Astrocyte (in vitro differentiated cells and primary cell): ENCODE measurements at places on chromosomes 16 and 17. TPM values are rescaled to one million over a fixed set of nuclear protein-coding genes. Genes with fewer than 3 reads are reported as not detected.

- peak; percentile 31 for DNase-seq
Observed at GRCh38 chr17:61401389-61402072, 1.9 kb downstream of the TBX2 start.

DNA sequence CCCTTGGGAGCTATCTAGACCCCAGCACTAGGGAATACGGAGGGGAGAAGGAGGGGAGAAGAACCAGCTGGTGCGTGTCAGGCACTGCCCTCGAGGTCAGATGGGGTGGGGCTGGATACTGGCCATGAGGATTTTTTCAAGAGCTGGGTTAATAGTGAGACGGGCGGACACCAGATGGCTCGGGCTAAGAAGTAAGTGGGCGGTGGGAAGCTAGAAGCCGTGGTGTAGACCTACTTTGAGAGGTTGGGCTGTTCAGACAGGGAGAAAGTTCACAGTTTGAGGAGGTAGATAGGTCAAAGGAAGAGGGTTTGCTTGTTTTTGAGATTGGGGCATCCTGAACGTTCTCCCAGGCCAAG lies 303.8 kb downstream of the SEC14L1 start:
- DNase-seq: peak; percentile 41

- no peak for DNase-seq
Observed at GRCh38 chr16:15640966-15641365, 2.0 kb downstream of the MARF1 start.

The ERAL1 gene
- 38.2 and 38.4 TPM in 2 replicates for total RNA-seq

DNA sequence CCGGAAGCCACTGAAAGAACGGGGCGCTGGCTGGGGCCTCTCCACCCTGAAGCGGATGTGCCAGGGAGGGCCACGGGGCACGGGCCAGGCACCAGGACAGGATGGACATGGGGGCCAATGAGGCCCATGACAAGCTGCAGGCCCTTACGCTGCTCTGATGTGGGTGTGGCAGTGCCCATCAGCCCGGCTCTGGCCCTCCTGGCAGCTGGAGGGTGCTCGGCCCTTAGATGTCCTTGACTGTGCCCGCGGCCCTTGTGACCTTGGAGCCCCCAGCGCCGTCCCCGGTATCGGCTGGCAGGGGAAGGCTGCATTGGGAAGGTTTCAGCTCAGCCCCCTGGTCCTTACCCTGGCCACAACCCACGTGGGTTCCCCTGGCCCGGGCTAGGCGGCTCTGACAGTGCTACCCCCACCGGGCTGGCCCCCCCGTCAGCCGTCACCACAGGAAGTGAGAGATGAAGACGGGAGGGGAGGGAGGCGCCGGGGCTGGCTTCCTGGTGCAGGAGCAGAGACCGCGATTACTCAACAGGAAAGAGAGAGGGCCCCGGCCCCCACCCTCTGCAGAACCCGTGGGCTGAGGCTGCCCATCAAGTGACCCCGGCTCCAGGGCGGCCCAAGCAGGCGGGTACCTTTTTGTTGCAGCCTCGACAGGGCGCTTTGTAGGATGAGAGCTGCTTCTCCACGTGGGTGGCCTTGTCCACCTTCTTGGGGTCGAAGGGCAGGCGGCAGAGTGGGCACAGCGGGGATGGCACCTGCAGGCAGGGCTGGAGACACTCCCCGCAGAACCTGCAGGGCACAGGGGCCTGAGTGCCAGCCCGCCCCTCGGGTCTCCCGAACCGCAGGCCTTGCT lies 5.3 kb downstream of the RNF166 start:
- DNase-seq: peak; percentile 84

- DNase-seq: no peak
Observed at GRCh38 chr16:69424935-69425784, 741 bp downstream of the CYB5B start.

DNA sequence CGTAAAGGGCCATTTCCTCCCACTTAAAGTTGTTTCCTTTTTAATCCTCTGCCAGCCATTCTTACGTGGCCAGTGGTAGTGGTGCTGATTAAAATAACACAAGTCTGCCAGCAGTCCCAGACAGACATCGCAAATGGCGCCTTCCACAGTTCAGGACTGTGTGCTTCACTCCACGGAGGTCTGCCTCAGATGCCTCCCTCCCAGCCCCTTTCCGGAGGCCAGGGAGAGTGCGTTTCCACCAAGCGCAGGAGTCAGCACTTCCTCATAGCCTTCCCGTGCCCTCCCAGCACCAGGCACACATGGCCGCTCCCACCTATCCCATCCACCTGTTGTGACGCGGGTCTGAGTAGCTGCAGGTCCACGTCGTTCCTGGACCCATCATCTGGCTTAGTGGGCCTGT lies 205.6 kb downstream of the RPTOR start:
- no peak for DNase-seq

The DHRS7C gene
- total RNA-seq: not detected in 2 replicates

DNA sequence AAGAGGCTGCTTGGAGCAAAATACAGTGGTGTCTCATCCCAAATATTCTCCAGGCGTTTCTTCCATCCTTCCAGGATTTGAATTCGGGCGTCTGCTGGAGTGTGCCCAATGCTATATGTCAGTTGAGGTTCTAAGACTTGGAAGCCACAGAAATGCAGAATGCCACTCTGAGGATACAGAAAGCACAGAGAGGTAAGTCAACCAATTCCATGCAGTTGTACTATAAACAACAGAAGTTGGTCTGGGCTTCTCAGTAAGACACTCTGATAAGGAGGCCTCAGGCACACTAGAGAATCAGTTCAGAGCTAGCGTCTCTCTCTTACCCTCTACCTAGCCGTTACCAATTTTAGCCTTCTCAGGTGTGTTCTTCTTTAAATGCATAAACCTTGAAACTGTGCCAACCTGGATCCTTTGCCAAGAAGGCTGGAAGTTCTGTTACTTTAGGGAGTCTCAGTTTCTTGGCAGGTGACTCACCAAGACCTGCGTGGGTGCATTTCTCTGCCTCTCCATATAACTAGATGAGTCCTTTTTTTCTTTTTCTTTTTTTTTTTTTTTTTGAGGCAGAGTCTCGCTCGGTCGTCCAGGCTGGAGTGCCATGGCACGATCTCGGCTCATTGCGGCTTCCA lies 15.1 kb downstream of the NQO1 start:
- peak; percentile 92 for DNase-seq

GRCh38 chr16:56773532-56773931 lies 43.6 kb downstream of the NUP93 start:
- no peak for DNase-seq

DNA sequence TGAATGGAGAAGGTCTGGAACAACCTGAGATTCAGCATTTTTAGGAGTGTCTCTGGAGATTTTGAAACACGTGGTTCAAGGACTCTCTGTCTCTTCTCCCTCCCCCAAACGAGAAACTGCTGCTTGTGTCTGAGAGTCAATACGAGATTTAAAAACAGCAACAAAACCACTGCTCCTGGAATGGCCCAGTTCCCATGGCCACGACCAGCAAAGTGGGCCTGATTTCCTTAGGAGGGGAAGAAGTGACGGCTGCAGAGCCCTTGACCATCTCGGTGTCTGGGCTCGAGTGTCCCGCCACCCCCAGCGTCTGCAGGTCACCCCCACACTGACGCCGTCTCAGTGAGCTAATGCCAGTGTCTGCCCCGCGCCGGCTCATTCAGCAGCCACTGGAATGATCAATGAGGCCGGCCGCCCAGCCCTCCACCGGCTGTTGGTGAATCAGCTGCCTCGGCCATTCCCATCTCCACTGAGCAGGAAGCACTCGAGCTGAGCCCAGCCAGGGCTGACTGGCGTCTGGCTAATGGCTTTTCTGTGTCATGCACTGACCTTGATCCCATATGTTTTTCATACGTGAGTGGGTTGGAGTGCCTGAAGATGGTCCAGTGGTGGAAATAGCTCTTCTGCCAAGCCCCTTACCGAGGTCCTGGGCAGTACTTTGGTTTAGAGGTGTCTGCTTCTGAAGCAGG lies 151.8 kb downstream of the PITPNC1 start:
- DNase-seq: peak; percentile 92
